MCF 10A (cell line): ENCODE measurements at places on chromosomes 5 and 9.

GRCh38 chr5:53927668-53928247 lies 367.3 kb downstream of the NDUFS4 start:
- no peak for DNase-seq

- peak; percentile 99 for DNase-seq
Measured at GRCh38 chr5:132387640-132388117, 18.2 kb downstream of the SLC22A5 start.

GRCh38 chr5:108703313-108703712 lies 44.4 kb upstream of the FER start:
- no peak for DNase-seq

DNA sequence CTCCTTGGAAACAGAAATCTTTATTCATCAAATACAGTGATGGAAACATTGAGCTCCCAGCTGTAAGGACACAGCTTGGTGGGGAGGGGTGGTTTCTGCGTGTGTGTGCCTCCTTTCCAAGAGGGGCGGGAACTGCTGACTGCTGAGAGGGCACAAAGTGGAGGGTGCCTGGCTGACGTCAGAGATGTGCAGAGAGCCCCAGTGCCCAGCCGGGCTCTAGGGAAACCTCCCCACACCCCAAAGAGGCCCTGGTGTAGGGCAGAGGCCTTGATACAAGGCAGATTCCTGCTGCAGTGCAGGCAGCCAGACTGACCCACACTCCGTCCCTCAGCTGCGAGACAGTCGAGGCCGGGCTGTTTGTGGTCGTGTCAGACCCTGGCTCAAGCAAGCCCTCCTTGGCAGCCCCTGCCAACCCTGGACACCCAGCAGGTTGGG lies 191.0 kb downstream of the CACNA1B start:
- no peak for DNase-seq

GRCh38 chr5:178449163-178450070 lies 140.8 kb downstream of the COL23A1 start:
- DNase-seq, result no peak

DNA sequence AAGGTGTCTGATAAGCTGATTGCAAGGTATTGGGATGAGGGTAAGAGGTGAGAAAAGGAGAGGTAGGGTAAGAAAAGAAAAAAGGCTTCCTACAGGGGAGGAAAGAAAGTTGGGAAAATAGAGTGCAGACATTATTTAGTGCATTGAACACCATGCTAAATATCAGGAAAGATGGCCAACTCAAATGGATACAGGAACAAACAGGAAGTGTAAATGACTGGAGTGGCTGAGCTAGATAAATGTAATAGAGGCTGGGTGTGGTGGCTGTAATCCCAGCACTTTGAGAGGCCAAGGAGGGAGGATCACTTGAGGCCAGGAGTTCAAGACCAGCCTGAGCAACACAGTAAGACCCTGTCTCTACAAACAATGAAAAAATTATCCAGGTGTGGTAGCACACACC lies 32.2 kb downstream of the OTP start:
- no peak for DNase-seq

DNA sequence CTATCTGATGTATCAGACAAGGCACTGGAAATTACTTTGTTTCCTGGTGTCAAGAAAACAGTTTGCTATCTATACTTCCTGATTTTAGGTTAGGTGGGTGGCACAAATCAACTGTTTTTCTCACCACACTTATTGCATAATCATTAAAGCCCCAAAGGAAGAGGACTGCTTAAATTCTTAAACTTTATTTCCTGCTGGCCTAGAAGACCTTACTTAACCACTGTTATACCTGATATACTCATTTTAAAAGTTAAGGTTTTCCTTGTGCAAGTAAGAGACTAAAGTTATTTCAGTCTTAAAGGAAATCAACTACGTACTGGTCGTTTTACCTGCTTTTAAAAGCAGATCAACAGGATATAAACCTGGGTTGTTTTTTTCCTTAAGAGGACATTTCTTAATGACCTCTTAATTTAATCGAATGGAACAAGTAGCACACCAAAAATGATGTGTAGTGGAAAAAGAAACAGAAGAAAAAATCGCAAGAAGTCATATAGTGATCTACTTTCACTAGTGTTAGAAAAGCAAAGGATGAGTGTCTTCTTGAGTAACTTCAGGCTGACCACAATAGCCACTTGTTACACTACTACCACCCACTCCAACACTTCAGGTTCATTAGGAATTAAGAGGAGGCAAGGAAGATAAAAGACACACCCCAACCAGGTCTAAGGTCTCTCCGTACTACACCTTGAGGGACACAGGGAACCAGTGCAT lies 974 bp downstream of the CLINT1 start:
- DNase-seq, result peak; percentile 51

GRCh38 chr5:75340714-75341478 lies 3.9 kb downstream of the HMGCR start:
- peak; percentile 82 for DNase-seq

GRCh38 chr5:137617528-137618205 lies 118.2 kb downstream of the KLHL3 start:
- DNase-seq, result peak; percentile 23

DNA sequence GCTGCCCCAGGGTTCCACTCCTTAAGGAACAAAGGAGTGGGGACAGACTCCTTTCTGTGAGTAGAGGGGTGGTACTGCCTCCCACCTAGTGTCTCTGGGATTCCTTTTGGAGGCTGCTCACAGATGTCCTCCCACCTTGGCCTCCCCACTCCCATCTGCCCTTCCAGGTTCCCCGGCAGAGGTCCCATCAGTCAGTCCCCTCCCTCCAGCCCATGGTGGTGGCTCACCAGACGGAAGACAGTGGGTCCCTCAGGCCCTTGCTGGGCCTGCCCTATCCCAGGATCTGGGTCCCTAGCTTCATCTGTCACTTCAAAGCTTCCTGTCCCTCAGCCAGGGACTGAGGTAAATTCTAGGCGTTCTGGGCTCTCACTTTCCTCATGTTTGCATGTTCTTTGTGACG lies 35.6 kb upstream of the NEK6 start:
- DNase-seq, result no peak

- no peak for DNase-seq
Measured at GRCh38 chr5:94209774-94210355, 408.5 kb downstream of the KIAA0825 start.

- no peak for DNase-seq
Measured at GRCh38 chr9:122767817-122768216, 20.9 kb upstream of the OR5C1 start.
